Stimulated activated CD8-positive, alpha-beta memory T cell treated with anti-CD3 and anti-CD28 coated beads, Interleukin-2, amount 100 ng/mL, for 48 hours (primary cell): ENCODE measurements at places on chromosomes 7 and 10.

DNA sequence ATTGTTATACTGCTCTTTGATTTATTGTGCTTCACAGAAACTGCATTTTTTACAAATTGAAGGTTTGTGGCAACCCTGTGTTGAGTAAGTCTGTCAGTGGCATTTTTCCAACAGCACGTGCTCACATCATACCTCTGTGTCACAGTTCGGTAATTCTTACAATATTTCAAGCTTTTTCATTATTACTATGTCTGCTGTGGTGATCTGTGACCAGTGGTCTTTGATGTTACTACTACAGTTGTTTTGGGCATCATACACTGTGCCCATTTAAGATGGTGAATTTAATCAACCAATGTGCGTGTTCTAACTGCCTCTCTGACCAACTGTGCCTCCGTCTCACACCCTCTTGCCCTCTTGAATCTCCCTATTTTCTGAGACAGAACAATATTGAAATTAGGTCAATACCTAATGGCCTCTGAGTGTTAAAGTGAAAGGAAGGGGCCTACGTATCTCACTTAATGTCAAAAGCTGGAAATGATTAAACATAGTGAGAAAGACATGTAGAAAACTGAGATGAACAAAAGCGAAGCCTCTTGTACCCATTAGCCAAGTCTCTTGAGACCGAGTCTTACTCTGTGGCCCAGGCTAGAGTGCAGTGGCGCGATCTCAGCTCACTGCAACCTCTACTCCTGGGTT is 20.2 kb upstream of the ASL start:
- DNase-seq = no peak

DNA sequence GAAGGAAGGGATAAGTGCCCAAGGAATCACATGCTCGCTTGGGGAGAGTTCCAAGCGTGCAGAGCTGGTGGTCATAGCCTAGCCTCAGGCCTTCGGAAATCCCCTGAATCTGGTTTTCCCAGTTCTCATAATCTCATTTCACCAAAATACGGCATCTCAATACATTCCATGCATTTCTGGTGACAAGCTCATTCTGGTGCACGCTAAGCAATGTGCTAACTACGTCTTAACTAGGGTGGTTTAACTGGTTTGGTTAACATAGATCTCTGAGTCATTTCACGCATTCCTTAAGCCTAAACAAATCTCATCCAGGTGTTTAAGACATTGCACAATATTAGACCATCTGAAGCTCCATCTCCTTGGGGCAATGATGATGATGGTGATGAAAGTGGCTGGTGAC is 72.9 kb upstream of the STEAP1B start:
- DNase-seq = no peak

DNA sequence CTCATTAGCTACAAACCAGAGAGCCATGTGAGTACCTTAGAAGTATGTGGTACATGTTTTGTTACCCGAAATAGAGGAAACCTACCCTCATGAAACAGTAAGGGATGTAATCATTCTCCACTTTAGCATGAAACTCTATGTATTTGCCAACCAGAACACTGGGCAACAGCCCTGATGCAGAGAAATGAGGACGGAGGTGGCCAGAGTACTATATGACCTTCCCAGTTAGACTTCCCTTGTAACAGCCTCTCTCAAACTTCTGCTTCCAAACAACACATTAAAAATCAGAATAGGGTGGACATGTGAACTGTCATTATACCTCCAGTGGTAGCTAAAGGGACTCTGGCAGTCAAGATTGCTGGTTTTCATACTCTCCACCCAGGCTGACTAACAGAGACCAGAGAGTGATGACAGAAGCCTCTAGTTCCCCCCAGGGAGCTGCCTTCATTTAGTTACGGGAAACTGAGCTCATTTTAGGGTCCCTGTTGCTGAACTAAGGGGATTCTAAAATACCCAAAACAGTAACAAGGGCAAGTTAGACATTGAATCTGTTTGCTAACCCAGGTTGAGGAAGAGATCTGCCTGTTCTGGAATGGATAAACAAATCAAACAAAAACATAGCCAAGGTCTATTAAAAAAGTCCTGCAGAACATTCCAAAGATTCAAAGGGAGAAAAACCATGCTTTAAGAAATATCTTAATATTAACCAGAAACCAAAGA is 83.1 kb downstream of the VPS41 start:
- DNase-seq = no peak

- no peak for DNase-seq
Observed at GRCh38 chr7:27916372-27916771, 176.4 kb downstream of the TAX1BP1 start.

DNA sequence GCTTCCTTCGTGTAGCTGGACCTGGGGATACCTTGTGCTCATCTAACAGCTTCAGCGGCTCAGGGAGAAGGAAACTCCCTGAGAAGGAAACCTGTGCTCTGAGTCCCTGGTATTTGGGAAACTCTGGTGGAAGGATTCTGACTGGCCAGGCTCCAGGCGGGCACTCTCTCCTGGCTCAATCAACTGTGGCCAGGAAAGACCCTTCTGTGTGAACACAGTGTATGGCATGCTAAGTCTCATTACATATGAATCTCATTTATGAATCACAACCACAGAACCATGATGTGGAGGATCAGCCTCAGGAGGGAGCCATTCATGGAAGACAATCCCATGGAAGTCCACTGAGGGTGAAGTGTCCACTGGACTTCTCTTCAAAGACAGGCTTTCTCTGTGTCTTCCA is 20.9 kb downstream of the NPS start:
- no peak for DNase-seq

GRCh38 chr7:82175319-82175718 is 268.3 kb downstream of the CACNA2D1 start:
- DNase-seq = no peak

GRCh38 chr10:10826125-10826524 is 191.5 kb upstream of the CELF2 start:
- DNase-seq = no peak

DNA sequence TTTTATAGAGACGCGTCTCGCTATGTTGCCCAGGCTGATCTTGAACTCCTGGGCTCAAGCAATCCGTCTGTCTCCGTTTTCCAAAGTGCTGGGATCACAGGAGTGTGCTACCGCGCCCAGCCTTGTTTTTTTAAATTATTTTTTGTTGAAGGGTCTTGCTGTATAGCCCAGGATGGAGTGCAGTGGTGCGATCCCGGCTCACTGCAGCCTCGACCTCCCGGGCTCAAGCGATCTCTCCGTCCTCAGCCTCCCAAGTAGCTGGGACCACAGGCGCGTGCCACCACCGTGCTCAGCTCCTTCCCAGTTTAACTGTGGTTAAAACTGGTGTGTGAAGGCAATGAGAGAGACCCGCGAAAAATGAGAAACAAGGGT is 11.0 kb upstream of the HNRNPF start:
- DNase-seq = no peak

GRCh38 chr10:119005362-119006043 is 24.0 kb upstream of the NANOS1 start:
- DNase-seq = no peak

- DNase-seq = peak; percentile 5
Observed at GRCh38 chr7:156473476-156474240, 166.9 kb upstream of the RNF32 start.

GRCh38 chr10:7550013-7550412 is 116.8 kb downstream of the ITIH5 start:
- DNase-seq = no peak

- DNase-seq = peak; percentile 7
Observed at GRCh38 chr7:101390901-101391301, 28.2 kb downstream of the COL26A1 start.

GRCh38 chr7:126150278-126150958 is 1102.3 kb downstream of the GRM8 start:
- DNase-seq = no peak

DNA sequence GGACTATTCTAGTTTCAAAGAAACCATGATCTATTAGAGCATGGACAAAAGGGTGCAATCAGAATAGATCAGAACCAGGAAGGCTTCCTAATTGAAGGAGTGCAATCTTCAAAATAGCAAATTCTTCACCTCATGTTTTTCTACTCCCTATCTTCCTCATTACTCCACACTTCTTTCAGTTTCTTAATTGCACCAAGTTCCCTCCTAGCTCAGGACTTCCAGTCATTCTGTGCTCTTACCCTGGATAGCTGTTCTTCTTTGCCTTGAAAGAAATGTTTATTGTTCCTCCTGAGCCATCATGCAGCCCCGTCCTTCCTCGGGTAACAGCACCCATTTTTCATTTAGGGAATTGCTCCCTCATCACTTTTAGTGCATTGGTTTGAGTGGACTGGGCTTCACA is 23.1 kb downstream of the TRPV5 start:
- DNase-seq = no peak
